ENCODE measurements at places on chromosomes 1 and 21. TPM values are rescaled to one million over a fixed set of nuclear protein-coding genes. Genes with fewer than 3 reads are reported as not detected.

GRCh38 chr21:36587388-36587787, 107.5 kb upstream of the CLDN14 start:
- peak; percentile 90 for DNase-seq

- no peak for DNase-seq
Measured at GRCh38 chr21:36966821-36967768, 626 bp upstream of the HLCS start.

GRCh38 chr1:216184126-216184680, 239.0 kb downstream of the USH2A start:
- no peak for DNase-seq

DNA sequence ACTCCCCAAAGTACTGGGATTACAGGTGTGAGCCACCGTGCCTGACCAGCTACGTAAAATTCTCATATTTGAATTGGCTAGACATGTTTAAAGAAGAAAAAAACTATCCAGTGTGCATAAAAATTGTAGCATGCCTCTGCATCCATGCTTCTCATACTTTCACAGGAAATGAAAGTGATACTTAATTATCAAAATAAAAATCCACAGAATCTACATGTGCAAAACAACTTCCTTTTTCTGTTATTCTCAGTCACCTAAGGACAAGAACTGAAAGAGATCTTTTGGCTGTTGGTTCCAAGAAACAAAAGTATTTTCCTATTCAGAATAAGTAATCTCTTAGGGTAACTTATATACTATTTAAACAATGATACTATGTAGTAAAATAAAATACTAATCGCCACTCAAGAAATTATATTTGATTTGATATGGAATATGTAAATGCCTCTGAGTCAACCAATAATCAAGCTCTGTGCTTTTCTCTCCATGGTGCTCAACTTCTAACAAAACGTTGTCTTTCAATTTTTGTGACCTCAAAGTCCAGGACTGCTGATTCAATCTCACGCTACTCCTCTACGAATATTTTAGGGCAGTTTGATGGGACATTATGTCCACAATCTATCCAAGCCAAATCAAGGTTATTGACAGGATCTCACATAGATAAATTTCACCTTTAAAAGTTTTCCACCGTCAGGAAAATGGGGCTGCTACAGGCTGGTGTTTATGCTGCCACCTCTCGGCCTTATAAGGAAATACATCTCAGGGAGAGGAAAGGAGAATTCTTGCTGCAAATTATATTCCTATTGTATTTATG, 102.7 kb downstream of the ZNF281 start:
- peak; percentile 37 for DNase-seq

The HHIPL2 gene
- total RNA-seq = 0.13 TPM

The KCNJ6 gene
- total RNA-seq = not detected

The ARMH1 gene
- total RNA-seq = not detected
